Activated CD8-positive, alpha-beta memory T cell treated with anti-CD3 and anti-CD28 coated beads for 4 hours (primary cell): ENCODE measurements at places on chromosomes 13 and 19.

DNA sequence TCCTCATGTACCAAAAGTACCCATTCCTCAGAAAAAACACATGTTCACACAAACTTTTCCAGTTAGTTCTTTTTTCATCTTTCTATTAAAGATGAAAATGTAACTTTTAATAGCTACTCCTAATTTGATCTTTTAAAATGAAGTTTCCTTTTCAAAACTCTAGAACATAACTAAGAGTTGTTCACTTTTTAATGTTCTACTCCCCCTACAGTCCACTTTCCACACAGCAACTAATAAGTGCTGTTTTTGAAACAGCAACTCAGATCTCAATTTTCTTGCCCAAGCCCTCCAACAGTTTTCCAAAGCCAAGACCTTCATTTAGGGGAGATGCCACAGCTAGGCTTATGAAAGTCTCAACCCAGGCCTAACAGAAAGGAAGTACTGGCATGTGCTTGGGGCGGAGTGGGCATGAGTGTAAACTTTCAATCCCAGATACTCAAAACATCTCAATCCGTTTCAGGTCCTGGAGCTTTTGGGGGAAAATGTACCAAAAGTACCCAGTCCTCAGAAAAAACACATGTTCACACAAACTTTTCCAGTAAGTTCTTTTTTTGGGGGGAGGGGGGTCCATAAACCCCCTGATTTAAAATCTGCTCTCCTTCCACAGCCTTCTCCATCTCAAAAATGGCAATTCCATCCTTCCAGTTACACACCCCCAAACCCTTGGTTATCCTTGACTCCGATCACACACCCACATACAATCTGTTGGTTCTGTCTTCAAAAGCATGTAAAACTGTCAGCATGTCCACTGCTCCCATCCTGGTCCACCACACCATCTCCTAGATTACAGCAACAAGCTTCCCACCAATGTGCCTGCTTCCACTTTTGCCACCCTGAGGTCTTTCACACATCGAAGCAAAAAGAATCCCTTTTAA is 2.0 kb downstream of the FBL start:
- DNase-seq = no peak

DNA sequence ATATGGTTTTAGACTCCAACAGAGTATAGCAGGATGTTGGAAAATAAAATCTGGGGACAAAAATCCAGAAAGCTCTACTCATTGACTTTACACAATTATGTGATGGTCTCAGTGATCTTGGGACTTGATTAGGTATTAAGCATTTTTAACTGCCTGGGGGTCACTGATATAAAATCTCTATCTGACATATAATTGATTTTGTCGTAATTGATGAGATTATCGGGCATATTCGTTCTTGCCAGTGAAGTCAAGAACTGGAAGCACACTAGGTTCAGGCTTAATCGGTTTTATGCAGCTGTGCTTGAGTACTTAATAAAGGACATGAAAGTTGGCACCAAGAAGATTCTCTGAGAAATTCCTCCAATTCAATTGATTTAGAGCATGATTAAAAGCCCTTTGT is 390.7 kb downstream of the DCT start:
- no peak for DNase-seq

DNA sequence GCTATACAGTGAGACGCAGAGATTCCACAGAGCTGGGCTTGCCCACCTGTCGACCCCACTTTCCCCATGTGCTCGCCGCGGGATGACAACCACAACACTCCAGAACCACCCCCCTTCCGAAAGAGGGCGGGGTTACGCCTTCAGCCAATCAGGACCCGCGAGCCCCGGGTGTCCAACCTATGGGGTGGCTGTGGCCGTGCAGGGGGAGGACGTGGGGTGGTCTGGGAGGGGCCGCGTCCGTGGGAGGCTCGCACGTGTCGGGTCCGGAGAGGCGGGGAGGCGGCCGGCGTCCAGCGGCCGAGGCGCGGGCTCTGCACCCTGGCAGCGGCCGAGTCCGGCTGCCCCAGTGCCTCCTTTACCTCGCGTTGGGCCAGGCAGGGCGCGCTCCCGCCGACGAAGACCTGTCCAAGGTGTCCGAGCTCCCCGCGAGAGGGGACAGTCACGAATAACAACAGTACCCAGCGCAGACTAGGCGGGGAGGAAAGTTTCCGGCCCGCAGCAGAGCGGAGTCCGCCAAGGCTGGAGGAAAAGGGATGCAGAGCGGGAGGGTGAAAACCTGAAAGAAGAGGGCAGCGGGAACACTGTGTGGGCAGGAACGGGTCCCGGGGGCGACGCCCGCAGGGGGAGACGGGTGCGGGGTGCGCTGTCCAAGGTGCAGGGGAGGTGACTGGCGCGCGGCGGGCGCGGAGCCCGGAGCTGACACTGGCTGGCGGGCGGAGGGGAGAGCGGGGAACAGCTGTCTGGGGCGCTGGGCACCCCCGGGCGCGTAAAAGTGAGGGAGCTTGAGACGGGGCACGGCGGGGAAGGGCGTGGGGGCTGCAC is 911 bp downstream of the ENOX1 start:
- no peak for DNase-seq

GRCh38 chr19:1361601-1362386 is 21.9 kb upstream of the NDUFS7 start:
- DNase-seq = no peak

- no peak for DNase-seq
Observed at GRCh38 chr13:113052206-113052605, 53.4 kb upstream of the F7 start.

- no peak for DNase-seq
Observed at GRCh38 chr19:35757231-35757748, 461 bp upstream of the HSPB6 start.

GRCh38 chr13:93603043-93603442 is 376.4 kb downstream of the GPC6 start:
- no peak for DNase-seq

DNA sequence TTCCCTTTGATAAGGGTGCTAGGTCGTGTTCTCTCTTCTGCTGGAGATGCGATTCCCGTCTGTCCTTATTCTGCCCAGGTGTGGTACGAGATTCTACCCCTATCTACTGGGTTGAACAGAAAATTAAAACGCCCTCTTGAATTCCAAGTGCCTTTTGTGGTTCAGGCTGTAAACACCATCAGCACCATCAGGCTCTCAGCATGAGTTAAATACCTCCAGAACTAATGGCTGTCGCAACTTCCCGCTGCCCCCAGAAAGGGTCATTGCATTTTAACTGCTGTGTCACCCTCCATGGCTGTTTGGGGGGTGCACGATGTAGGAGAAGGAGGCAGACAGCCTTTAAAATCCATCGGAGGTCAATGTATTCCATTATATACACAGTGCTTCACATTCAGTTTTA is 177.4 kb downstream of the OXGR1 start:
- no peak for DNase-seq

GRCh38 chr19:15115080-15115479 is 7.9 kb downstream of the SYDE1 start:
- DNase-seq = no peak
